ENCODE measurements at places on chromosomes 4 and X.

- no peaks in the 10 kb centered on the region for H3K4me1 ChIP-seq
- H3K27me3 ChIP-seq = no peaks in the 10 kb centered on the region
- H3K27ac ChIP-seq = no peak overlapping the region
- DNase-seq = no peak
- H3K36me3 ChIP-seq = no peaks in the 10 kb centered on the region
- H3K4me3 ChIP-seq = no peak overlapping the region
Measured at GRCh38 chr4:172348426-172348825, 535.2 kb downstream of the GALNTL6 start.

- no peak overlapping the region for H3K4me3 ChIP-seq
- no peaks in the 10 kb centered on the region for H3K4me1 ChIP-seq
- no peak for DNase-seq
- no peaks in the 10 kb centered on the region for H3K36me3 ChIP-seq
Measured at GRCh38 chr4:14178421-14178820, 550.9 kb upstream of the BOD1L1 start.

DNA sequence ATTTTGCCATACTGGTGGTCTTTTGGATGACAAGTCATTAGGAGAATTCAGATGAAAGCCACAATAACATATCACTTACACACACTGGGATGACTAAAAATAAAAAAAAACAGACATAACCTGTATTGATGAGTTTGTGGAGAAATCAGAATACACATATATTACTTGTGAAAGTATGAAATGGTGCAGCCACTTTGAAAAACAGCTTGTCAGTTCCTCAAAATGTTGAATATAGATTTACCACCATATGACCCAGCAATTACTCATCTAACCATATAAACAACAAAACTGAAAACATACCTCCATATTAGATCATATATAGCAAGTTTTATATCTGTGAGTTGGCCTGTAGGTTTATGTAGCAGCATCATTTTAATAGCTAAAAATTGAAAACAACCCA, 608.7 kb downstream of the TLL1 start:
- H3K27ac ChIP-seq = no peak overlapping the region
- H3K4me1 ChIP-seq = no peaks in the 10 kb centered on the region
- no peak for DNase-seq

DNA sequence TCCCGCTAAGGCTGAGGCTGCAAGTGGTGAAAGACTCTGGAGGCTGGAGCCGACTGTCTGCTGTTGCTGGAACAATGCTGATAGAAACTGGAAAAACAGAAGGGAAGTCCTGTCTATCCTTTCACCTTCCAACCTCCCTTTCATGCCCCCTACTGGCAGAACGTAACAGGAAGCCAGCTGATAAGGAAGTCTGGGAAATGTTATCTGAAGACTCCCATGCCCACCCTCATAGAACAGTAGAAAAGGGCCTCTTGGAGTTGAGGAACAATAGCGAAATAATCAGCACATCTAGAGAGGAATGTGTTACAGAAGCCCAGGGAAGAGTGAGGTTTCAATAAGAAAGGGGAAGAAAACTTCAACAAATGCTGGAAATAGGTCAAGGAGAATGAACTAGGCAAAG, 117.1 kb upstream of the DKK2 start:
- no peak overlapping the region for H3K4me3 ChIP-seq
- H3K27ac ChIP-seq = no peak overlapping the region
- H3K27me3 ChIP-seq = no peaks in the 10 kb centered on the region
- peaks cover 14% of the 10 kb centered on the region for H3K4me1 ChIP-seq
- DNase-seq = peak; percentile 67
- no peaks in the 10 kb centered on the region for H3K36me3 ChIP-seq

GRCh38 chr4:151250706-151251105, 26.3 kb upstream of the PRSS48 start:
- peak; percentile 83 for DNase-seq
- no peaks in the 10 kb centered on the region for H3K27me3 ChIP-seq
- H3K36me3 ChIP-seq = no peaks in the 10 kb centered on the region
- peaks cover 34% of the 10 kb centered on the region for H3K4me1 ChIP-seq
- no peak overlapping the region for H3K4me3 ChIP-seq
- peak overlapping the region; percentile 3 for H3K27ac ChIP-seq

DNA sequence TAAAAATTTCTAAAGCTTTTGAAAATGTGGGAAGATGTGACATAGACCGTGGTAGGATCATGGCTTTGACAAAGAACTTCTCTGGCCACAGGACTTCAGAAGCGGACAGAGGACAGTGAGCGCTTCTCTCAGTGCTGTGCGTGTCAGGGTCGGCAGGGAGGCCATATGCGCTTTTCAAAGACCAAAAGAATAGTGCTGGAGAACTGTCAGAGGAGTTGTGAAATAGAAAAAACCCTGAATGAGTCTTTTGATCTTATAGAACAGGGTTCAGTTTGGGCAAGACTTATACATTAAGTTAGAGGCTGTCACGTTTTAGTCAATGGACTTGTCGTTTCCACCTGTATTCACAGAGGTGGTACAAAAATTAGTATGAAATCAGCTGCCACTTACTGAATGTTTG, 77.4 kb downstream of the PTTG2 start:
- no peaks in the 10 kb centered on the region for H3K4me1 ChIP-seq
- no peak overlapping the region for H3K4me3 ChIP-seq
- no peak for DNase-seq
- no peaks in the 10 kb centered on the region for H3K27me3 ChIP-seq
- H3K36me3 ChIP-seq = no peaks in the 10 kb centered on the region
- no peak overlapping the region for H3K27ac ChIP-seq

- H3K4me3 ChIP-seq = no peak overlapping the region
- H3K4me1 ChIP-seq = peaks cover 25% of the 10 kb centered on the region
- H3K27me3 ChIP-seq = peaks cover 15% of the 10 kb centered on the region
Measured at GRCh38 chr4:53590187-53590586, 1.1 kb downstream of the LNX1 start.

- no peak overlapping the region for H3K27ac ChIP-seq
- no peak overlapping the region for H3K4me3 ChIP-seq
- no peaks in the 10 kb centered on the region for H3K27me3 ChIP-seq
- no peak for DNase-seq
Measured at GRCh38 chrX:51759055-51759839, 16.0 kb downstream of the GSPT2 start.

- H3K4me1 ChIP-seq = no peaks in the 10 kb centered on the region
- DNase-seq = no peak
- H3K36me3 ChIP-seq = no peaks in the 10 kb centered on the region
- H3K27ac ChIP-seq = no peak overlapping the region
- H3K27me3 ChIP-seq = no peaks in the 10 kb centered on the region
- no peak overlapping the region for H3K4me3 ChIP-seq
Measured at GRCh38 chr4:138797646-138798045, 217.9 kb upstream of the NOCT start.

- H3K27me3 ChIP-seq = no peaks in the 10 kb centered on the region
- DNase-seq = no peak
- H3K4me3 ChIP-seq = no peak overlapping the region
- no peaks in the 10 kb centered on the region for H3K36me3 ChIP-seq
- H3K27ac ChIP-seq = no peak overlapping the region
Measured at GRCh38 chrX:38861489-38861888, 60.2 kb downstream of the MID1IP1 start.

- no peak overlapping the region for H3K4me3 ChIP-seq
- no peak overlapping the region for H3K27ac ChIP-seq
- H3K4me1 ChIP-seq = no peaks in the 10 kb centered on the region
- no peaks in the 10 kb centered on the region for H3K27me3 ChIP-seq
- DNase-seq = no peak
- no peaks in the 10 kb centered on the region for H3K36me3 ChIP-seq
Measured at GRCh38 chr4:109588176-109588575, 28.1 kb downstream of the MCUB start.

DNA sequence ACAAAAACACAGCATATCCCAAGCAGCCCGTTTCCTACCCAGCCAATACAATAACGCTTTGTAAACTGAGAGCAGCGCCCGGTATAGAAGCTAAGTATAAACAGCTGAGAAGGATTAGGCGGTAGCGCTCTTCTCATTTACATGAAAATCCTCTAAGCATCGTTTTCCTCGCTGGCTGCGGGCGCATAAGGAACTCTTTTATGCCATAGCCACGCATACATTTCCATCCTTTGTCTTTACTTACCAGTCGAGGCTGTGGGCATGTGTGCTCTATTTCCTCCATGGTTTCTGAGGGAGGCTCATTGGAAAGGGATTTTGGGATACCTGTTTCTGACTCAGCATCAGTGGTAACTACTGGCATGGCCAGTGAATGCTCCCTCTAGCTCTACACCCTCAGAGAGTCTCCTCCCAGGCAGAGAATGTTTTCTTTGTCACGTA, 383 bp downstream of the PCYT1B start:
- no peaks in the 10 kb centered on the region for H3K36me3 ChIP-seq
- no peaks in the 10 kb centered on the region for H3K27me3 ChIP-seq
- peaks cover 38% of the 10 kb centered on the region for H3K4me1 ChIP-seq
- peak; percentile 93 for DNase-seq
- peak overlapping the region; percentile 50 for H3K4me3 ChIP-seq

GRCh38 chr4:26891054-26891453, 30.4 kb downstream of the STIM2 start:
- H3K27ac ChIP-seq = no peak overlapping the region
- H3K36me3 ChIP-seq = no peaks in the 10 kb centered on the region
- peaks cover 3% of the 10 kb centered on the region for H3K4me1 ChIP-seq
- no peaks in the 10 kb centered on the region for H3K27me3 ChIP-seq
- no peak overlapping the region for H3K4me3 ChIP-seq
- no peak for DNase-seq

DNA sequence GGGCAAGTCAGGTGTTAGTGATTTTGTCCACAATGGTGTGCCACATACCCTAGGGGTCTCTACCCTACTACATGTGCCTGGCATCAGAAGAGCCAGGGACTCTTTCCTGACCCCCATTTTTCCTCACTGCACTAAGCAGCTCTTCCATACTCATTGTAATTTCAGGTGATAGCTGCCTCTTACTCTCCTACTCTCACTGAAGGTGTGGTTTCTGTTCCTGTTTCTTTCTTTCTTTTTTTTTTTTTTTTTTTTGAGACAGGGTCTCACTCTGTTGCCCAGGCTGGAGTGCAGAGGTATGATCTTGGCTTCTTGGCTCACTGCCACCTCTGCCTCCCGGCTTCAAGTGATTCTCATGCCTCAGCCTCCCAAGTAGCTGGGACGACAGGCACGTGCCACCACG, 164.9 kb upstream of the USP9X start:
- H3K27me3 ChIP-seq = no peaks in the 10 kb centered on the region
- DNase-seq = no peak
- no peaks in the 10 kb centered on the region for H3K36me3 ChIP-seq

DNA sequence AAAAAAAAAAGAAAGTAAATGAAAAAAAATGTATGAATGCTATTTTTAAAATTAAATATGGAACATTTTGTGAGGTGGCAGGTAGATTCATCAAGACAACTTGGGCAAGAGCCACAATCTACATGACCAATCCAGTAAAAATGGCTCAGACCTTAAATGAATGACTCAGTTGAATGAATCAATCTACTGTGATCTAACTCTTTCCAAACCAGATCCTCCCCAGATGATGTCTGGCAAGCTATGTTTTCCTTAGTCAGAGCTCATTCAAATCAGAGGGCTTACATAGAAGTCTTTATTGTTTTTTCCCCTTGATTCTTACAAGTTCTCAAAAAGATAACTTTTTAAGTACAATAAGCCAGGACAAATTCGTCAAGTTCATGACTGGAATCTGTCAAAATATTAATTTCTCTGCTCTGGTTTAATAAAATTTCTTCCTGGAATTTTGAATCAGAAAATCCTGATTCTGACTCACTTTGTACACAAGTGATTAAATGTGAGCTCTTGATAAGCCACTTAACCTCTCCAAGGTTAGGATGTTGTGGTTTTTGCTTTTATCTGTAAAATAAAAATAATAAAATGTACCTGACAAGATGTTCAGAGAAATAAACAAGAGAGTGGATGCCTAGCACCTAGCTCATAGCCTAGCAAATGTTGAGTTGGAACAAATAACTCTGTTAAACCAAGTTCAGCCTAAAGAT, 105.6 kb upstream of the SMIM31 start:
- H3K27me3 ChIP-seq = no peaks in the 10 kb centered on the region
- H3K4me3 ChIP-seq = no peak overlapping the region
- no peak overlapping the region for H3K27ac ChIP-seq
- no peaks in the 10 kb centered on the region for H3K4me1 ChIP-seq

GRCh38 chr4:156638925-156639605, 332.5 kb downstream of the PDGFC start:
- H3K27ac ChIP-seq = no peak overlapping the region
- no peak overlapping the region for H3K4me3 ChIP-seq
- peaks cover 9% of the 10 kb centered on the region for H3K4me1 ChIP-seq
- H3K36me3 ChIP-seq = no peaks in the 10 kb centered on the region
- H3K27me3 ChIP-seq = no peaks in the 10 kb centered on the region
- DNase-seq = no peak

DNA sequence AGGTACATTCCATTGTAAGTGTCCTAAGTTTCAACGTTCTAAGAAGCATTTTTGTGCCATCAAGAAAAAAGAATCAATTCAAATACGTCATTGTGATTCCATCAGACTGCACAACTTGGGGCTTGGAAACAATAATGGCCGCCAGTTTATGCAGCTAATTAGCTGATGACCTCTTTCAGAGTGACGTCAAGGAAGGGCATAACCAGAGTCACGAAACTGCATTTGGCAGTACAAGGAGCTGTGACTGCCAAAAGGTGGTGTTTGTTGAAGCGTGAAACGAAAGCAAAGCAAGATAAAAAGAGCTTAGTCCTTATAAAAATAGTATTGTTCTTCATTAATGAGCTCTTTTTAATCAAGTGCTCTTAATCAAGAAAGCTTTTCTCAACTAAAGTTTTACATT, 81.1 kb upstream of the SH3RF1 start:
- peak overlapping the region; percentile 50 for H3K27ac ChIP-seq
- peak; percentile 50 for DNase-seq
- no peaks in the 10 kb centered on the region for H3K36me3 ChIP-seq
- H3K4me3 ChIP-seq = no peak overlapping the region
- no peaks in the 10 kb centered on the region for H3K27me3 ChIP-seq
- peaks cover 16% of the 10 kb centered on the region for H3K4me1 ChIP-seq

DNA sequence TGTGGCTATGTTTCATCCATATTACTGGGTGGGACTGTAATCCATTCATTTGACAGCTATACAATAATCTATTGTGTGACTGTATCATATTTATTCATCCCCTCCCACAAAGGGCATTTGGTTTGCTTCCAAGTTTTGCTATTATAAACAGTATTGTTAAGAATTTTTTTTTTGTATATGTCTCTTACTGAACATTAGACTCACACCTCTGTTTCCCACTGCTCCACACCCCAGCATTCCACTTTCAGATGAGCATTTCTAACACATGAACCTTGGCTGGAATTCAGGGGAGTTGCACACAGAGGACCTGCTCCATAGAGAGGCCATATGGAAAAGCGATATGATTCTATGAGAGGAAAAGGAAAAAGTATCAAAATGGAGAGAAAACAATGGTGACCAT, 81.6 kb upstream of the DKK2 start:
- peaks cover 9% of the 10 kb centered on the region for H3K4me1 ChIP-seq
- DNase-seq = no peak
- no peaks in the 10 kb centered on the region for H3K27me3 ChIP-seq
- H3K4me3 ChIP-seq = no peak overlapping the region
- no peak overlapping the region for H3K27ac ChIP-seq

DNA sequence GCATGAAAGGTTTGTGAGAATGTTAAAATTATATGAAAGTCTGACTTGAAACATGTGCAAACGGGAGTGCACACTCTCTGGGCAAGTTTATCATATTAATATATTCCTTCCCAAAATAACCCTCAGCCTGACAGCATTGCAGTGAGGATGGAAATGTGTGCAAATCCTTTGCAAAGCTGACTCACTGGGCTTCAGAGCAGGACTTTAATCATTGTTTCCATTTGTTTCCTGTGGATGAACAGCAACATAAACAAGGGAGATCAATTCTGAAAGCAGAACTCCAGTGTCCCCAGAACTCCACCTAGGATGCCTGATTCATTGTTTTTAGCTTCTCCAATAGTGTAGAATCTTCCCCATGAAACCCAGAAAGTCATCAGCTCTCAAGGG, 32.9 kb downstream of the SLC2A9 start:
- H3K27ac ChIP-seq = no peak overlapping the region
- H3K27me3 ChIP-seq = no peaks in the 10 kb centered on the region
- no peaks in the 10 kb centered on the region for H3K4me1 ChIP-seq
- no peak for DNase-seq

Data from neural progenitor cell (in vitro differentiated cells).